NCI-H187 treated with DMSO at 0.1 percent for 48 hours (cell line): ENCODE measurements at places on chromosomes 6 and 20.
A peak's percentile ranks its signal among the peaks of the same experiment; 100 is the strongest.

DNA sequence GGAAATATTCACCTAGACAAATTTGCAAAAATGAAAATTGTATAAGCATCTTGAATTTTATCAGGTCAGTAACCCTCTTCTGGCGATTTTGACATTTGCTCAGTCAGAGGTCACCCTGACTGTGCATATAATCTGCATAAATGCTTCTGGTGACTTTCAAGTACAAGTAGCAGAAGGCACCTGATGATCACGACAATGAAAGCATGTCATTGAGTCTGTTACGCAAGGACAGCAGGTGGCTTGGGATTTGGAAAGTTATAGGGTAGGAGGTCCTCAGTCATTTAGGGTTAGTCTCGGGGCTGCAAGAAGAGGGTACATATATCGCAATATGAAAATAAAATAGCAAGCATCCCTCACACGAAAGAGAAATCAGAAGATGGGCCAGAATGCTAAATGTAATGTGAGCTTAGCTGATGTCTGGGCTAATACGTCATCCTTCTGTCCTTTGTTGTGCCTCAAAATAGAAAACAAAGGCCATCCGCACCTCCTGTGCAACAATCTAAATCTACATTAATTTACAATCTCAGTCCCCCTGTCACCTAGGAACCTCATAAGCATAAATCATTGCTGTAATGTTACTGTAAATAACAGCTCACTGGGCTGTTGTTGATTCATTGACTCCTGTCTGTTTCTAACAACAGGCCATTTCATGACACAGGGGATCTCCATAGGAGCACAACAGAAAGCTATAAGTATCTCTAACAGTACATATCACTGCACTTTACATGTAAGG is 155.2 kb upstream of the RSPO3 start:
- DNase-seq, result no peak

- no peak for DNase-seq
Observed at GRCh38 chr6:31396422-31397152, 6.8 kb upstream of the MICA start.

GRCh38 chr20:63140514-63141433 is 75.2 kb downstream of the YTHDF1 start:
- no peak for DNase-seq

- DNase-seq, result peak; percentile 3
Observed at GRCh38 chr6:153312634-153313033, 181.6 kb upstream of the RGS17 start.

- DNase-seq, result no peak
Observed at GRCh38 chr20:36214684-36215256, 21.5 kb upstream of the AAR2 start.

DNA sequence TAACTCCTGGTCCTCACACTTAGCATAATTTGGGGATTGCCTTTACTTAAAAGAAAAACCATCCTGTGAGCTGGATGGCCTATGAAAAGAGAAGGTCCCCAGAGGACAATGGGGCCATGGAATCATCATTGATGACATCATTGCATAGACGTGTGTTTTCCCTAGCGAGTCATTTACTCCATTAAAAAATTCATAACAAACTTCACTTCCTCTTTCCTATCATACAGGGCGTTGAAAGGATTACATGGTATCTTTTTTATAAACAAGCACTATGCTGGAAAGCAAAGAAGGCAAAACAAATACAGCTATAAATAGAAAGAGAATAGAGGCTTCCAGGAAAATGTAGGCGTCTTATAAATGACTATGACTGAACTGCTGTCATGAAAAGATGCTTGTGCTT is 11.3 kb upstream of the COL12A1 start:
- no peak for DNase-seq

- DNase-seq, result no peak
Observed at GRCh38 chr6:167825332-167826229, 1.1 kb upstream of the AFDN start.

- DNase-seq, result no peak
Observed at GRCh38 chr20:38917657-38918056, 8.6 kb upstream of the FAM83D start.

GRCh38 chr6:145257704-145258103 is 477.6 kb downstream of the EPM2A start:
- no peak for DNase-seq
